ENCODE measurements at places on chromosomes 1 and 21. TPM values are rescaled to one million over a fixed set of nuclear protein-coding genes. Genes with fewer than 3 reads are reported as not detected.

DNA sequence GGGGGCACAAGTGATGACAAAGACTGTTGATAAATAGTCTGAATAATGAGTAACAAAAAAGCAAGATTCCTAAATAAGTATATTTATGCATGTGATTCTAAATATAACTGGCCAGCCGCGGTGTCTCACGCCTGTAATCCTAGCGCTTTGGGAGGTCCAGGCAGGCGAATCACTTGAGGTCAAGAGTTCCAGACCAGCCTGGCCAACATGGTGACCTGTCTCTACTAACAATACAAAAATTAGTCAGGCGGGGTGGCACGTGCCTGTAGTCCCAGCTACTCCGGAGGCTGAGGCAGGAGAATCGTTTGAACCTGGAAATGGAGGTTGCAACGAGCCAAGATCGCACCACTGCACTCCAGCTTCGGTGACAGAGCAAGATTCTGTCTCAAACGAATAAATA, 161.5 kb downstream of the TOMM20 start:
- no peak overlapping the region for H3K4me3 ChIP-seq
- H3K4me1 ChIP-seq: peaks cover 62% of the 10 kb centered on the region
- no peaks in the 10 kb centered on the region for H3K27me3 ChIP-seq
- no peak for DNase-seq
- no peaks in the 10 kb centered on the region for H3K36me3 ChIP-seq

Gene COL8A2
- 16.2 TPM for total RNA-seq

DNA sequence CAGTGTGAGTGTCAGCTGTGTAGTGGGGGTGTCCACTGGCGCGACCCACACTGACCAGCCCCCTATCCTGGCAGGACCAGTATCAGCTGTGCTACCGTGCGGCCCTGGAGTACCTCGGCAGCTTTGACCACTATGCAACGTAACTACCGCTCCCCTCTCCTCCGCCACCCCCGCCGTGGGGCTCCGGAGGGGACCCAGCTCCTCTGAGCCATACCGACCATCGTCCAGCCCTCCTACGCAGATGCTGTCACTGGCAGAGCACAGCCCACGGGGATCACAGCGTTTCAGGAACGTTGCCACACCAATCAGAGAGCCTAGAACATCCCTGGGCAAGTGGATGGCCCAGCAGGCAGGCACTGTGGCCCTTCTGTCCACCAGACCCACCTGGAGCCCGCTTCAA, 28.1 kb upstream of the KDM4A start:
- H3K27ac ChIP-seq: no peak overlapping the region
- H3K27me3 ChIP-seq: no peaks in the 10 kb centered on the region
- H3K4me1 ChIP-seq: no peaks in the 10 kb centered on the region
- no peaks in the 10 kb centered on the region for H3K36me3 ChIP-seq

Gene HENMT1
- total RNA-seq: 5.6 TPM

GRCh38 chr1:159917533-159918351, 7.6 kb downstream of the TAGLN2 start:
- no peak overlapping the region for H3K27ac ChIP-seq
- H3K36me3 ChIP-seq: peaks cover 46% of the 10 kb centered on the region
- peaks cover 65% of the 10 kb centered on the region for H3K4me1 ChIP-seq
- peak; percentile 50 for DNase-seq
- no peaks in the 10 kb centered on the region for H3K27me3 ChIP-seq

GRCh38 chr1:233884461-233885151, 19.9 kb upstream of the SLC35F3 start:
- no peaks in the 10 kb centered on the region for H3K4me1 ChIP-seq
- H3K27ac ChIP-seq: no peak overlapping the region
- no peaks in the 10 kb centered on the region for H3K27me3 ChIP-seq
- DNase-seq: no peak
- H3K36me3 ChIP-seq: no peaks in the 10 kb centered on the region

DNA sequence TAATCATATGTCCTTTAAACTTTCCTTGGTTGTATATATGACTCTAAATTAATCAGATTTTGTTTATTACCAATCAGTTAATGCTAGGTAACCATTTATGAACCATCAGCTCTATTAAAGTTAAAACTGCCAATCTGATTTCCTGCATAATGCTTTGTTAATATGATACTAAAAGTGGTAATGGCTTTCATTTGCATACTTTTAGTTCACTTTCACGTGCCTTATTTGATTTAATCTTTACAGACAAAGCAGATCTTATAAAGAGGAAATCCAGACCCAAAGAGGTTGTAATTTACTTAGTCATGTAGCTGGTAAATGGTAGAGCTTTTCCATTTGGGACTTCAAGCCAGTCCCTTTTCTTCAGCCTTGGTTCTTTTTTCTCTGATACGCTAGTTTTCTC, 61.3 kb downstream of the CLIC4 start:
- H3K4me3 ChIP-seq: no peak overlapping the region
- H3K4me1 ChIP-seq: peaks cover 48% of the 10 kb centered on the region
- H3K27me3 ChIP-seq: no peaks in the 10 kb centered on the region
- DNase-seq: no peak
